ENCODE measurements at places on chromosomes 4 and X. TPM values are rescaled to one million over a fixed set of nuclear protein-coding genes. Genes with fewer than 3 reads are reported as not detected.
A peak's percentile ranks its signal among the peaks of the same experiment; 100 is the strongest.

SH3BGRL gene
- 196 TPM for total RNA-seq

PRKG2 gene
- total RNA-seq: 3.3 TPM

GRCh38 chrX:95063554-95063953, 1389.5 kb downstream of the FAM133A start:
- peaks cover 6% of the 10 kb centered on the region for H3K27me3 ChIP-seq
- H3K4me3 ChIP-seq: no peak overlapping the region
- H3K27ac ChIP-seq: no peak overlapping the region
- no peaks in the 10 kb centered on the region for H3K4me1 ChIP-seq

DNA sequence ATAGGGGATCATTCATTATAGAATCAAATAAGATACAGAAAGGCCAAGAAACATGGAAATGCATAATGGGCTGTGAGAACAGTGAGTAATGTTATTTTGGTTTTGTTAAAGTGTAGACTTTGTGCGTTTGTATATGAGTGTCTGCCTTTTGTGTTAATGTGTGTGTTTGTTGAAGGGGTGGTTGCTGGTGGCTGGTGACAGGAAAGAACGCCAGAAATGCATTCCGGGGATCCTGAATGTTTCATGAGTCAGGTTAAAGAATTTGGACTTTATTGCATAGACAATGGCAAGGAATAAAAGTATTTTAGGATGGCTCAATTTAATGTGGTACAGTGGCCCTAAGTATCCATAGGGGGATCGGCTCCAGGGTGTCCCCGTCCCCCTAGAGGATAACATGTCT, 1228.9 kb downstream of the PCDH7 start:
- no peaks in the 10 kb centered on the region for H3K4me1 ChIP-seq
- no peak overlapping the region for H3K4me3 ChIP-seq
- no peak overlapping the region for H3K27ac ChIP-seq
- H3K27me3 ChIP-seq: no peaks in the 10 kb centered on the region

DNA sequence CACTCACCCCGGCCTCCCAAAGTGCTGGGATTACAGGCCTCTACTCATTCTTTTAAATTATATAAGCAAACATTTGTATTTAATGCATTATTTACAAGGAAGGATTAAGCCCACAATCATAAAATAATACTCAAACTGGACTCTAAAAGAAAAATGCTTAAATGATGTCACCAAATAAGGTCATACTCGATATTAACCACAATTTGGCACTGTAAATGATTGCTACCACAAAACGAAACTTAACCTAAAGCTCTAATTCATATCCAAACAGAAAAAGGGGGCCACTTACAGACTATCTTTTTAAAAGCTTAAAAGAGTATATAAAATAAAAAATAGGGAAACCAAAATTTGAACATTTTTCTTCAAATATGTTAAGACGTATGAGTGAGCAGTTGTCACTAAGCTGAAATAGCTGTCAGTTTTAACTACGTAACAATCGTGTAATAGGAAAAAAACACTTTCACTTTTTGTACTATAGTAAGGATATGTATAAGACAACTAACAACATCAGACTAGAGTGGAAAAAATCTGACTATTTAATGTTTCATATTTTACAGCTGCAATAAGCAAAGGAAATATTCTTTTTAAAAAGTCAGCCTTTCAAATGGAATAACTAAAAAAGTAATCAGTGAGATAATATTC, 108.2 kb upstream of the GPR34 start:
- no peak for DNase-seq
- no peaks in the 10 kb centered on the region for H3K4me1 ChIP-seq
- H3K27me3 ChIP-seq: peaks cover 28% of the 10 kb centered on the region
- H3K36me3 ChIP-seq: peaks cover 8% of the 10 kb centered on the region

DNA sequence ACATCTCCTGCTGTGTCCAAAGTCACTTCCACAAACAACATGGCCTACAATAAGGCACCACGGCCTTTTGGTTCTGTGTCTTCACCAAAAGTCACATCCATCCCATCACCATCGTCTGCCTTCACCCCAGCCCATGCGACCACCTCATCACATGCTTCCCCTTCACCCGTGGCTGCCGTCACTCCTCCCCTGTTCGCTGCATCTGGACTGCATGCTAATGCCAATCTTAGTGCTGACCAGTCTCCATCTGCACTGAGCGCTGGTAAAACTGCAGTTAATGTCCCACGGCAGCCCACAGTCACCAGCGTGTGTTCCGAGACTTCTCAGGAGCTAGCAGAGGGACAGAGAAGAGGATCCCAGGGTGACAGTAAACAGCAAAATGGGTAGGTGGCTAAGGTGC, 123.9 kb downstream of the PDLIM5 start:
- H3K27ac ChIP-seq: no peak overlapping the region
- H3K4me1 ChIP-seq: no peaks in the 10 kb centered on the region
- H3K27me3 ChIP-seq: no peaks in the 10 kb centered on the region
- H3K4me3 ChIP-seq: no peak overlapping the region
- DNase-seq: no peak

DNA sequence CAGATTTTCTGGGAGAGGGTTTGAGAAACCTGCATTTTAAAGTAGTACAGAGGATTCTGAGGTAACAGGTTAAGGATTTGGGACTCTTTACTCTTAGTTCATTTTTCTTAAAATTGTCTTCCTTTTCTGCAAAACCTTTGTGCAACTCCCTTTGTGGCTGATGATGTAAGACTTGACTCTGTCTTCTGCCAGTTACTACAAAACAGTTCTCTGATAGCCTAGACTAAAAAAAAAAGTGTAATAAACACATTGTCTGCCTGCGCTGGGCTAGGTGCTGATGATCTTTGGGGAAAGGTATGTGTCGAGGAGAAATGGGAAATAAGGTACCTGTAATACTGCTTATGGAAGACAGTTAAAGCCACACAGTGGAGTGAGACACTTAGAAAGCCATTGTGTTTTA, 28.7 kb downstream of the IL13RA1 start:
- H3K27ac ChIP-seq: no peak overlapping the region
- no peaks in the 10 kb centered on the region for H3K4me1 ChIP-seq
- no peak overlapping the region for H3K4me3 ChIP-seq
- H3K36me3 ChIP-seq: no peaks in the 10 kb centered on the region
- no peaks in the 10 kb centered on the region for H3K27me3 ChIP-seq
- DNase-seq: no peak

DNA sequence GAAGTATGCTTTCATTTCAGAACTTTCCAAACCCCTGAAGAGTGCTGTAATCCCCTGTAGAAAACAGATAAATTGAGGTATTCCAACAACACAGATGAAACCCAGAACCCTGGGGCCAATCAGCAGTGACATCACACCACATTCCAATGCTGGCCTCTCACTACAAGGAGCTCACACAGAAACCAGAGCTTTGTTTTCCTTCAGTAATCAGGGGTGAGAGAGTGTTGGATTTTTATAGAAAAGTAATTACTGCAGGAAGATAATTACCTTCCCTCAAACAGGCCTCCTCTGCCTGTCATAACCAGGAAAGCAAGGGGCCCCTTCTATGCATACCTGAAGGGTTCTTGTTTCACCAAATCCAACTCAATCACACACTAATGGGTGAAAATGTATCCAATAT, 246.2 kb downstream of the SCFD2 start:
- DNase-seq: peak; percentile 46
- H3K27me3 ChIP-seq: no peaks in the 10 kb centered on the region
- no peaks in the 10 kb centered on the region for H3K36me3 ChIP-seq
- H3K4me1 ChIP-seq: peaks cover 2% of the 10 kb centered on the region
- H3K27ac ChIP-seq: no peak overlapping the region
- no peak overlapping the region for H3K4me3 ChIP-seq

GRCh38 chrX:29627833-29628232, 587.5 kb upstream of the MAGEB2 start:
- DNase-seq: no peak
- H3K4me3 ChIP-seq: no peak overlapping the region
- no peaks in the 10 kb centered on the region for H3K27me3 ChIP-seq
- no peaks in the 10 kb centered on the region for H3K4me1 ChIP-seq

- no peaks in the 10 kb centered on the region for H3K36me3 ChIP-seq
- no peaks in the 10 kb centered on the region for H3K27me3 ChIP-seq
- no peak overlapping the region for H3K4me3 ChIP-seq
- peaks cover 6% of the 10 kb centered on the region for H3K4me1 ChIP-seq
- no peak overlapping the region for H3K27ac ChIP-seq
These were observed 126.3 kb downstream of the RAP1GDS1 start for GRCh38 chr4:98387345-98388026.

DNA sequence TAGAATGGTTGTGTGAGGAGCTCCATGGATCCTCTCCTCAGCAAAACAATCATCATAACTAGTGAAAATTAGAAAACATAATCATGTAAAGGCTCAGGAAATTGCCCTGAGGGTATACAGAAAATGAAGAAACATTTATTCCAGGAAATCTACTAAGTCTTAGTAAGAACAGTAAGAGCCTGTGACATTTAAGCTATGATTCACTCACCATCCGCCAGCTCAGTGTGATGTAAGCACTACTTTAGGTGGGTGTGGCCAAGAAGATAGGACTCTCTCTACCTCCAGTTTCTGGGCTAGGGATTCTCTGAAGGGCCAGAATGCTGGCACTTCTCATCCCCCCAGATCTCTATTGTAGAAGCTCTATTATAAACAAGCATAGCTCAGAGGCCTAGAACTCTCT, 147.5 kb downstream of the DLG3 start:
- no peaks in the 10 kb centered on the region for H3K4me1 ChIP-seq
- H3K27me3 ChIP-seq: no peaks in the 10 kb centered on the region
- H3K36me3 ChIP-seq: no peaks in the 10 kb centered on the region

GRCh38 chrX:115373308-115373707, 83.8 kb downstream of the LUZP4 start:
- H3K4me1 ChIP-seq: no peaks in the 10 kb centered on the region
- no peaks in the 10 kb centered on the region for H3K36me3 ChIP-seq
- H3K27ac ChIP-seq: no peak overlapping the region
- no peak for DNase-seq
- H3K4me3 ChIP-seq: no peak overlapping the region
- H3K27me3 ChIP-seq: peaks cover 13% of the 10 kb centered on the region

GRCh38 chr4:153518001-153518400, 51.8 kb downstream of the TMEM131L start:
- H3K4me3 ChIP-seq: no peak overlapping the region
- peak overlapping the region; percentile 21 for H3K27ac ChIP-seq
- H3K36me3 ChIP-seq: no peaks in the 10 kb centered on the region
- no peaks in the 10 kb centered on the region for H3K27me3 ChIP-seq
- peaks cover 4% of the 10 kb centered on the region for H3K4me1 ChIP-seq

GRCh38 chrX:102652031-102652688, 877 bp downstream of the GPRASP1 start:
- H3K36me3 ChIP-seq: no peaks in the 10 kb centered on the region
- peak overlapping the region; percentile 40 for H3K4me3 ChIP-seq
- no peaks in the 10 kb centered on the region for H3K4me1 ChIP-seq

- H3K27ac ChIP-seq: no peak overlapping the region
- peak; percentile 0 for DNase-seq
- no peaks in the 10 kb centered on the region for H3K27me3 ChIP-seq
These were observed 145.1 kb upstream of the ARHGEF9 start for GRCh38 chrX:63930140-63930539.

DNA sequence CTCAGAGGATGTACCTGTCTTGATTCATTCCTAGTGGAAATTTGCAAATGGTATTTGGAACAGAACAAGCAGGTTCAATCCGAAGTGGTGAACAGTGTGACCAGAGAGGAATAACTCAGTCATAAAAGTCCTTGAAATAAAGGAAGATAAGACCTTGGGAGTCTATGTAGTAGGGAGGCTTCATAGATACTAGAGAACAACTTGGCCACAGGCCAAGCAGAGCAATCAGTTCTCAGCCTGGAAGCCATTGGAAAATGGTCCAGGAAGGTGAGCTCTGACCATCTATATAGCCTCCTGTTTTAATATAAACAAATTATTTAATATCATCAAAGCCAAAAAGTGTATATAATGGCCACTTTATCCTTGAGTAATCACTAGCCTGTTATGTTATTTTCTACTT, 11.3 kb downstream of the TXK start:
- H3K27ac ChIP-seq: no peak overlapping the region
- no peaks in the 10 kb centered on the region for H3K27me3 ChIP-seq

DNA sequence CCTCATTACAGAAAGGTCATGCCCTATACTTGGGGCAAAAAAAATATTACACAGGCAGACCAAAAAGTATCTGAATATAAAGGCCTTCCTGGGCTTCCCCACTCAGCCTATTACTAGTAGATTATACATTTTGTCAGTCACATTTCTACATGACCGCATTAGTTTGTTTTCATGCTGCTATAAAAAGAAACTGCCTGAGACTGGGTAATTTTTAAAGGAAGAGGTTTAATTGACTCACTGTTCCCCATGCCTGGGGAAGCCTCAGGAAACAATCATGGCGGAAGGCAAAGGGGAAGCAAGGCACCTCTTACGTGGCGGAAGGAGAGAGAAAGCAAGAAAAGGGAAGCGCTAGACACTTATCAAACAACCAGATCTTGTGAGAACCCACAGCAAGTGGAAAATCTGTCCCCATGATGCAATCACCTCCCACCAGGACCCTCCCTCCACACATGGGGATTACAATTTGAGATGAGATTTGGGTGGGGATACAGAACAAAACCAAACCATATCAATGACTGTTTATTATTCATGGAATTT, 1312.0 kb downstream of the PCDH7 start:
- no peak for DNase-seq
- no peaks in the 10 kb centered on the region for H3K36me3 ChIP-seq
- H3K27me3 ChIP-seq: no peaks in the 10 kb centered on the region
- H3K4me1 ChIP-seq: no peaks in the 10 kb centered on the region
- no peak overlapping the region for H3K4me3 ChIP-seq

DNA sequence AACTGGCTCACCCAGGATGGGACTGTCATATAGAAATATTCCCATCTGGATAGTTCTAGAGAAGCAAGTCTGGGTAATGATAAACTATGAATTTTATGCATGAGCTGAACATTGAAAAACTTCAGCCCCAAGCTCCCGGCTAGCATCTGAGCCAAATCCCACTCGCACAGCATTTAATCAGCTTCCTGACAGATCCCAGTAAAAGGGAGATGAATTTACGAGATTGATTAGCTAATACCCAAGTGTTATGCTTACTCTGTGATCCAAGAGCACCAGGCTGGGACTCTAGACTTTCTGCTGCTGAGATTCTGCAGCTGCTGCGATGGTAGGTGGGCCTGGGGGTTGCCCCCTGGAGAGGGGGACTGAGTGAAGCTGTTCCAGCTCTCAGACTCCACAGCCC, 28.0 kb downstream of the FRMPD3 start:
- peaks cover 24% of the 10 kb centered on the region for H3K4me1 ChIP-seq
- H3K27ac ChIP-seq: no peak overlapping the region
- no peak overlapping the region for H3K4me3 ChIP-seq
- DNase-seq: peak; percentile 95
- H3K36me3 ChIP-seq: no peaks in the 10 kb centered on the region
- H3K27me3 ChIP-seq: peaks cover 3% of the 10 kb centered on the region

DNA sequence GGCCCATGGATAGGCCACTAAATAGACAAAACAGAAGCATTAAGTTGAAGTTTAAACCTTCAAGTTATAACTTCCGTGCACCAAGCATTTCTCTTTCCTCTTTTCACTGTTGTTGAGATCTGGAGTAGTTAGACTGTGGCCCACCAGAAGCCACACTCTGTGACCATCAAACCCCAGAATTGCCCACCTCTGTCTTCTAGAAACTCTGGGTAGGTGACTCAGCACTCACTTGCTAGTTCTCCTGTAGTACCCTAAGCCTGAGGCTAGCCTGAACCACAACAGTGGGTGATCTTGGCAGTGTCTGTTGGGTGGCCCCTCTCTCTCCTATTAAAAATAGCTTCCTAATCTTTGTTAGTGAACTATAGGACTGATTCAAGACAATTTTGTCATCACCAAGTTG, 24.6 kb upstream of the CD40LG start:
- H3K4me3 ChIP-seq: no peak overlapping the region
- no peak overlapping the region for H3K27ac ChIP-seq
- H3K27me3 ChIP-seq: peaks cover 3% of the 10 kb centered on the region
- no peaks in the 10 kb centered on the region for H3K4me1 ChIP-seq
- DNase-seq: no peak

Data from lung (tissue), 17 donors.